ENCODE measurements at places on chromosomes 1 and 21.

GRCh38 chr1:227944931-227945890 is 2.5 kb downstream of the WNT9A start:
- no peak for DNase-seq

DNA sequence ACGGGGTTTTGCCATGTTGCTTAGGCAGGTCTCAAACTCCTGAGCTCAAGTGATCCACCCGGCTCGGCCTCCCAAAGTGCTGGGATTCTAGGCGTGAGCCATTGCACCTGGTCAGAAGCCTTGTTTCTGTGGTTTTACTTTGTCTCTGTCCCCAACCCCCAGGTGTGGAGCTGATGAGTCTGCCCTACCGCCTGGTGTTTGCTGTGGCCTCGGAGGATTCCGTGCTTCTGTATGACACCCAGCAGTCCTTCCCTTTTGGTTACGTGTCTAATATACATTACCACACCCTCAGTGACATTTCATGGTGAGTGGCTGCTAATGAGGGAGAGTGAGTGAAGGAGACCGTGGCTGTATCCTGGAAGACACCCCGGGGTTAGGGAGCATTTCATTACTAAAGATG is 26.1 kb downstream of the CHAF1B start:
- DNase-seq = no peak

DNA sequence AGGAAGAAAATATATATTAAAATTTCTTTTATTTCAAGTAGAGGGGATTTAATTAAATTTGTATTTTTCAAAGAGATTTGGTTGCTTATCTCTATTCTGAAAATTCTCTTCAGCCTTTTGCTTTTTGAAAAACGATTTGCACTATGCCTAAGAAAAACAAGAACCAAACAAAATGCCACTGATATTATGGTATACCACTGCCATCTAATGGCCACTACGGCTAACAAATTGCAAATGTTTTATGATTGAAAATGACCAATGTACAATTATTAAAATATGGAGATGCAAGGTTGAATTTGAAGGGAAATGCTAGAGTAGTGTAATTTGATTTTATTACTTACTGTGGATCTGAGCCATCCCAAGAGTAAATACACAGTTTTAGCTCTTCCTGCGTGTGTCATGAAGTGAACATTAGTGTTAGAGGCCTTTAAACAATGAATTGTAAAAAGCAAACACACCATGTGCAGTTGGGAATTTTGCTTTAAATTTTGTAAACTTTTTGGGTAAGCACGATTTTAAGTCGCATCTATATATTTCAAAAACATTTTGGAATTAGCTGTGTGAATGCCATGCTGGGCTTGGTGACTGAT is 137.4 kb upstream of the USP25 start:
- DNase-seq = peak; percentile 50

- DNase-seq = no peak
Observed at GRCh38 chr1:81470275-81470674, 330.5 kb upstream of the ADGRL2 start.

- DNase-seq = peak; percentile 29
Observed at GRCh38 chr1:234238060-234238459, 135.2 kb upstream of the COA6 start.

DNA sequence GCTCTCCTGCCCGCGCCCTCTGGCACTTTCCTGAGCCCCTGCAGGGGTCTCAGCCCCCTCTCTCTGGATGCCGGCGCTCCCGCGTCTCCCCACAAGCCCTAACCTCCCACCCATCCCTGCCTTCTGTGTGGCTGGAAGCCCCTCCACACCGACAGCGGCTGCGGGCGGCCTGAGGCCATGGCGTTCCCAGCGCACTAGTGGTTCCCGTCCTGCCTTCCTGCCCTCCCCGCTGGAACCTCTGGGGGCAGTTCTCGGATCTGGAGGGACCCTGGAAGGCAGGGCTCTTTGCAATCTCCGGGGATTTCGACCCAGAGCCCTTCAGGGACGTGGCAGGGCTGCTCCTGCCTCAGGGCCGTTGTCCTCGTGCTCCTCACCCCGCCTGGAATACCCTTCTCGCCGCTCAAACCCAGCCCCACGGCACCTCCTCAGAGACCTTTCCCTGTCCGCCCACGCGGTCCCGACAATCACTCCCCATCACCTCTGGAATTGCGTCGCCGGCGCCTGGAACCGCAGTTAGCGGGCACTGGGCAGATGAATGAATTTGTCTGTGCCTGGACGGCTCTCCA is 493 bp upstream of the ESPN start:
- no peak for DNase-seq

- DNase-seq = no peak
Observed at GRCh38 chr1:72568113-72568512, 285.8 kb upstream of the NEGR1 start.

DNA sequence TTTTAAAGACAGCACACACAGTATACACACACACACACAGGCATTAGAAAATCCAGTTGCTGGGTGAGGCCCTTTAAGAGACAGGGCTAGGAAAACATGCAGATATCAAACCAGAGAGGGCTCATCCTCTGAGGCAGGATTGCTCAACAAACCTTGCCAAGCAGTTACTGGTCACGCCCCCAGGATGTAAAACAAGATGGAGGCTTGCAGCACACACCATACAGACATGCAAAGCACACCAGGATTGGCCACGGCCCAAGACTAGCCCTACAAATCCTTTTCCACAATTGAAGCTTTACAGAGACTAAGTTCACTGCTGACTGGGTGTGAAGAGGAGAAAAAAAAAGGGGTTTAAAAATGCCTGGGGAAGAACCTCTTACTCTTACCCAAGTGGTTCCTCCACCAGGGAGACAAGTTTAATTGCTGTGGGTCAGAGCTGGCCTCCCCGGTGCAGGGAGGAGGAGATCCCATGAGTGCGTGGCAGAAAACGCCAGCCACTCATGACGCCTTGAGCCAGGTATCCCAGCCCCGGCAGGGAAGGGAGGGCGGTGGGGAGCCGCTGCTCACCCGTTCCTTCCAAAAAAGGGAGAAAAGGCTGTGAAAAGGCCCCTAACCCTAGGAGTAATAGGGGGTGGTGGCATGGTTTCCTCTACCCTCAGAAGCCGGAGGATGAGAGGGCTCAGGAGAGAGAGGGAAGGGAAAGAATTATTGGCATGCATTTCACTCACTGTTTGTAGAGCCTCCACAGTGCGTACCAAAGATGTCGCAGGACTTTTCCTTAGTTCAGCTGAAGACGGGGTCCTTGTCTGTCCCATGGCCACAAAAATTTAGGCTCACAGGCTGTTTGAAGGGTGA is 594.6 kb upstream of the ZP4 start:
- peak; percentile 64 for DNase-seq

DNA sequence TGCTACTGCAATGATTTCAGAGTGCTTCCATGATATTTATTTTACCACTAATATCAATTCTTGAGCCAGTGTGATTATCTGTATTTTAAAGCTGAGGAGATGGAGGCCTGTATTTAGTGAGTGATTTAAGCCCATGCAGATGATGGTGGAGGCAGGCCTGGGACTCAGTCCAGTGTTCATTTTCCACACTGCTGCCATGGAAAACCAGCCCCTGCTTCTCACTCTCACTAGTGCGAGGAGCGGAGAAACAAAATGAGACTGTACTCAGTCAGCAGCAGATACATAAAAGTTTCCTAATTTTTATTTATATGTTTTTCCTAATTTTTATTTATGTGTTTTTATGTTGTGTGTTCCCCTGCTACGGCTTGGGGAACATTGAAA is 32.8 kb downstream of the LRRC8B start:
- no peak for DNase-seq

- DNase-seq = no peak
Observed at GRCh38 chr1:11647333-11647732, 6.9 kb downstream of the FBXO2 start.

DNA sequence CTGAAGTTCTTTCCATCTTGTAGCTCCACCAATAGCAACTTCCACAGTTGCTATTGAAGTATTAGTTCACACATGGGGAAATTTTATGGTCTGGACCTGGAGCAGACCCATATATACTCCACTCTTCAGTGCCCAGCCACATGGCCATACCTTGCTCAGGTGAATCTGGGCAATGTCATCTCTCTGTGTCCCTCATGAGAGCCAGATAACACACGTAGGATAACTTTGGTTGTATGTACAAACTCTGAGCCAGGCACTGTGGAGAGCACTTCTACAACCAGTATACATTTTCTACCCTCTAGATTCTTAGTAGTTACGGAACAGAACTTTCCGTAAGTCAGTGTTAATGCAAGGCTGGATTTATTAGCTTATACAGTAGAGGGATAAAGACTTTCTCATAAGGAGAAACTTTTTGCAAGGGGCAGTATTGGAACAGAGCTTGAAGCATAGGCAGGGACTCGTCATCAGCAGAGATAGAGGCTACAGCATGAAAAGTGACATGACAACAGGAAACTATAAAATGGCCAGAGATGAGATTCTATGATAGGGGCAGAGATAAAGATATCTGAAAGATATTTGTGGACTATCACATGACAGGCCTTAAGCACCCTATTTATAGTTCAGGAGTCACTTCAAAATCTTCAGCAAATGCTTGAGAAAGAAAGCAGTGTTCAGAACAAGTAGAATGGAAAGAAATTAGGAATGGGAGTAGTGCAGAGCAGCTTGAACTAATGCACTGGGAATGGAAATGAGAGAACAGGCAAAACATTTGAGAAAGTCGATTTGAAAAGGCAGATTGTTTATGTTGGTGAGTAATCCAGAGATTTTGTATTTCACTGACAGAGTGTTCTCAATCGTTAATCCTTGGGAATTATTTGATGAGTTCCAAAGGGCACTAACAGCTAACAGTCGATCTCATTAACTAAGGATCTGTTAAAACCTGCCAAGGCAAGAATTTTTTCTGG is 481.8 kb downstream of the USP25 start:
- peak; percentile 37 for DNase-seq

- DNase-seq = no peak
Observed at GRCh38 chr1:21605012-21605715, 64.0 kb downstream of the RAP1GAP start.

- DNase-seq = no peak
Observed at GRCh38 chr1:240090957-240091600, 604 bp upstream of the FMN2 start.

GRCh38 chr1:246878551-246878950 is 53.2 kb downstream of the AHCTF1 start:
- DNase-seq = no peak

DNA sequence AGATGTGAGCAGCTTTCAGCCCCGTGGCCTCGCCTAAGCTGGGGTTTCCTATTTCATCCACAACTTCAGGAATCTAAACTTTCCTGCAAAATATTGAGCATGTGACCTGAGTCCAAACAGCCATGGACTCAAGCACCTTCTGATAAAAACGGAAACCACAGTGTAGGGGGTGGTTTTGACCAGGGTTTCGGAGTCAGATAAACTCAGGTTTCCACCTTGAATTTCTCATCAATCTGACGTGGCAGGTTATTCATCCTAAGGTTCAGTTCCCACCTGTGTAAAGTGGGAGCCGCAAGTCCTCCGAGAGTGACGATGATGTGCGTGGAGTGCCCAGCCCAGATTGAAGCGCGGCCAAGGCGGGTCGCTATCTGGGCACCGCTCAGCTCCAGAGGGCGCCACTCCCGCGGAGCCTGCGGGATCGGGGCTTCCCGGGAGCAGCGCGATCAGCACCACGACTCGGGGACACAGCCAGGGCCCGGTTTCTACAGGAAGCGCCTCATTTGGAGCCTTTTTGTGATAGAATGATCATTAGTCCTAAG is 871 bp upstream of the ETS2 start:
- DNase-seq = peak; percentile 38

DNA sequence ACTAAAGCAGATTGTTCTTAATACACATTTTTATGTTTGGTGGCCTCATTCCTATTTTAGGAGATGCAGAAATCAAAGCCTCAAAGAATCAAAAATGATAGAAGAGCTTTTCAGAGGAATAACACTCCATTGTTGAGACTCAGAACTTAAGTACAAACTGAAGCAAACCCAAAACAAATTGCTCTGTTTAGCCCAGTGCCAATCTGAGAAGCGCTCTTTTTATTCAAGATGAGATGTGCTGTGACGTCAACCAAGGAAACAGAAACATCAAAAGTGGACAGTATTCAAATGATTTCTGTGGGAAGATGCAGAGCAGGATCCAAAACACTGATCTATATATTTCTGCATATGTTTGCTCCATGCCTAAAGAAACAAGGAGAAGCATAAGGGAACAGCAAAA is 18.0 kb downstream of the COLGALT2 start:
- no peak for DNase-seq

- peak; percentile 91 for DNase-seq
Observed at GRCh38 chr21:34367320-34367935, 3.6 kb downstream of the KCNE2 start.

DNA sequence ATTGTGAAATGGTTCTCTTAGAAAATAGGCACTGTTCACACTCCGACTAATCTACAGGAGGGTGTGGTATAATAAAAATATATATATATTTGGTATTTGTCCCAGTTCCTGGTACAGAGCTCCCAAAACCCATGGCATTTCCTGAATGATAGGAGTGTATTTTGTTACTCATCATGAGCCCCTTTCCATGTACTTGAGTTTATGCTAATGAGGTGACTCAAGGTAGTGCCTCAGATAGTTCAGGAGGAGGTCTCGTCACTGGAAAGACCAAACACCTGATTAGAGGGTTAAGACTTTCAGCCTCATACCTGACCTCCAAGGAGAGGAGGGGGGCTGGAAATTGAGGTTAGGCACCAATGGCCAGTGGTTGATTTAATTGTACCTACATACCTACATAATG is 57.9 kb downstream of the TTC3 start:
- DNase-seq = peak; percentile 30

DNA sequence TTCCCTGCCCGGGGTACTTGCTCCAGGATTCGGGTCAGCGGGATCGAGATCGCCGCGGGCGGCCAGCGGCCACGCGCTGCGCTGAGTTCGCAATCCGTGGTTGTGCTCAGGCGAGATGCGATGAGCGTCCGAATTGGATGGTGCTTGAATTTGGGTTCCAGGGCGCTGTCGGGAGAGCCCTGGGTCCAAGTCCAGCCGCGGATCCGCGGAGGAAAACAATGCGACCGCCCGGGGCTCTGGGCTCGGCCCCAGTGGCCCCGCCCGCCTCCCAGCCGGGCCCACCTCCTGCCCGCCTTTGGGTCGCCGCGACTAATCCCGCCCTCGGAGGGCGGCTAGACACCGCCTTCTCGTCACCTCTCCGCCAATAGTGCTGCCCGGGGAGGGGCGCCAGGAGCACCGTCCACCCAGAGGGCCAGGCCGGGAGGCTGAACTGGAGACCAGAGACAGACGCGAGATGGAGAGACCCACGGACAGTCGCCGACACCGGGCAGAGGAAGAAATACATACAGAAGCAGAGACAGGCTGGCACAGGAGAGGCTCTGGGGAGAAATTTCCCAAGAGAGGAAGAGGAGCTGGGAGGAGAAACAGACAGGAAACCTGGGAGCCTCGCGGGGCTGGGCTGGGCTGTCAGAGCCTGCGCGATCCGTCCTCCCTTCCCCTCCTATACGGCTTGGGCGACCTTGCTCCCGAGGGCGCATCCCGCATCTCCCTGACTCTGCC is at the start of gene SEMA6C:
Gene SEMA6C (minus strand): TSS at position 220 of the 720 bp plus-strand sequence. CDS start 4,010 bp downstream, outside the sequence.
- peak; percentile 93 for DNase-seq
